Activated naive CD8-positive, alpha-beta T cell treated with anti-CD3 and anti-CD28 coated beads for 36 hours (primary cell): ENCODE measurements at places on chromosomes 5 and 9. TPM values are rescaled to one million over a fixed set of nuclear protein-coding genes. Genes with fewer than 3 reads are reported as not detected.

The ZNF618 gene
- total RNA-seq, result 0.27 TPM

The C5orf52 gene
- not detected for total RNA-seq

The PDGFRB gene
- total RNA-seq, result 1.5 TPM

The MEGF10 gene
- not detected for total RNA-seq

The GARIN3 gene
- total RNA-seq, result 0.46 TPM

GRCh38 chr5:151571270-151572173, 19.6 kb downstream of the FAT2 start:
- H3K36me3 ChIP-seq, result no peaks in the 10 kb centered on the region
- peaks cover 3% of the 10 kb centered on the region for H3K4me1 ChIP-seq
- H3K27me3 ChIP-seq, result no peaks in the 10 kb centered on the region

DNA sequence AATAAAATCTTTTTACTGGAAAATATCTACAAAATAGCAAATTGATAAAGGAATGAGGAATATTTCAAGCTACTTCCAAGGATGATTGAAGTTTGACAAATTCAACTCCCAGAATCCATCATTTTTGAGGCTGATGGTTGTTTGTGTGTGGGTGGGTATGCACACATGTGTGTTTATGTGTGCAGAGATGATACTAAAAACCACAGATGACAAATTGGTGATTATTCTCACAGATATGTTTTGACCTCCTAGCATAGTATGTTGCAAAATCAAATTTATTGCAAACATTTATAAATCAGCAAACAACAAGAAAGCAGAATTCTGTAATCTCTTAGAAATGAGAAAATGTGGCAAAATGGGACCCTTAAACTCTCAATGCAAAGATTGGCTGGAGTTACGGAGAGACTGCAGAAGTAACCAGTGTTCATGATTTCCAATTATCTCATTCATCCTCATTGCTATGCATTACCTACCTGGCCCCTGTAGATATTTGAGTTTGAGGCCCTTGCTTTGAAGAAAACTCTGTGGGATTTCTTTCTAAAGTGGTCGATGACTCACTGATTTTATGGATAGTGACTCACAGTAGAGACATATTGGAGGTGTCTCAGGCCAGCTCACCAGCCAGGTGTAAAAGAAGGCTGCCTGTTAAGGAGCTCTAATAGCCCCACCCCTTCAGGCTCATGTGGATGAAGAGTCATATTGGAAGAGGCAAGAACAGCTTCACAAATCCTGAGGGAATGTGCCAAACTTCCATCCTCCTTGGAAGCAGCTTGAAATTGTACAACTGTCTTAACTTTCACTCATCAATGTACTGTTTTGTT, 44.6 kb upstream of the TMC1 start:
- DNase-seq, result peak; percentile 40
- H3K4me3 ChIP-seq, result no peak overlapping the region
- H3K36me3 ChIP-seq, result peaks cover 1% of the 10 kb centered on the region

DNA sequence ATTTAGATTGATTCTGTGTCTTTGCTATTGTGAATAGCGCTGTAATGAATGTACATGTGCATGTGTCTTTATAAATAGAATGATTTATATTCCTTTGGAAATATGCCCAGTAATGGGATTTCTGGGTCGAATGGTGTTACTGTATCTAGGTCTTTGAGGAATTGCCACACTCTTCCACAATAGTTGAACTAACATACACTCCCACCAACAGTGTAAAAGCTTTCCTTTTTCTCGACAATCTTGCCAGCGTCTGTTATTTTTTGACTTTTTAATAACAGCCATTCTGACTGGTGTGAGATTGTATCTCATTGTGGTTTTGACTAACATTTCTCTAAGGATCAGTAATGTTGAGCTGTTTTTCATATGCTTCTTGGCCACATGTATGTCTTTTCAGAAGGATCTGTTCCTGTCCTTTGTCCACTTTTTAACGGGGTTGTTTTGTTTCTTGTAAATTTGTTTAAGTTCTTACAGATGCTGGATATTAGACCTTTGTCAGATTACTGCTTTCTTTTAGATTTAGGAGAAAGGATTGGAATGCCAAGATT, 125.0 kb upstream of the NR5A1 start:
- no peaks in the 10 kb centered on the region for H3K36me3 ChIP-seq
- no peak for DNase-seq
- no peaks in the 10 kb centered on the region for H3K4me1 ChIP-seq
- peaks cover 17% of the 10 kb centered on the region for H3K27me3 ChIP-seq

- H3K4me3 ChIP-seq, result no peak overlapping the region
- H3K27ac ChIP-seq, result peak overlapping the region; percentile 26
- no peaks in the 10 kb centered on the region for H3K27me3 ChIP-seq
These were observed 35.6 kb downstream of the IL6ST start for GRCh38 chr5:55959208-55959607.

GRCh38 chr9:101791938-101792337, 53.5 kb upstream of the GRIN3A start:
- no peaks in the 10 kb centered on the region for H3K36me3 ChIP-seq
- H3K27ac ChIP-seq, result no peak overlapping the region
- H3K27me3 ChIP-seq, result no peaks in the 10 kb centered on the region
- DNase-seq, result peak; percentile 7

GRCh38 chr5:45507178-45507577, 189.0 kb downstream of the HCN1 start:
- no peaks in the 10 kb centered on the region for H3K4me1 ChIP-seq
- no peaks in the 10 kb centered on the region for H3K27me3 ChIP-seq
- no peaks in the 10 kb centered on the region for H3K36me3 ChIP-seq
- H3K4me3 ChIP-seq, result no peak overlapping the region

DNA sequence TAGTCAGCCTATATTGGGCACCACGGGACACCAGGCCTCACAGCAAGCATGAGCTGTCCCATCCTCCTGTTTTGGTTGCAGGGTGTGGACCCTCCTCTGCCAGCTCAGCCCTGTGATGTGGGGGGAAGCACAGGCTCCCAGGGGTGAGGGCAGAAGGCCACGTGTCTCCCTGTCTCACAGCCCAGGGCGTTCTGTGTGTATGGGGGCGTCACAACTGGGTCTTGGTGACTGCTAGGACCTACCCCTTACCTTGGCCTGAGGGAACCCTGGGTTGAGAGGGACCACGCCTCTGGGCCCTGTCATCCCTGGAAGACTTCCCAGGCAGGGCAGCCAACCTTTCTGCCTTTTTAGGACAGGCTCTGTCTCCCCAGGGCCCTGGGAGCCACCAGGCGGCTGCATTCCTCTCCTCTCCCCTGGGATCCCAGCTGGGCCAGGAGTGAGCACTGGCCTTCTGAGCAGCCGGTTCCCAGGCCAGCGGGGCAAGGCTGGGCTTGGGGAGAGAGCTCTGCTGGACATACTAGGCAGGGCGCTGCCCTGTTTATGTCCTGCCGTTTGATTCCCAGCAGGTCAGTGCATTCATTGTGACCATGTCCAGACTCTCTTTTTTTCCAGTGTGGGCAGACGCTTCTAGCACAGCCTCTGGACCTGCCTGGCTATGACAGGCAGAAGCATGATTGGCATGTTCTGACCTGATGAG, 97.4 kb downstream of the DAB2IP start:
- H3K4me3 ChIP-seq, result no peak overlapping the region
- H3K4me1 ChIP-seq, result peaks cover 14% of the 10 kb centered on the region
- no peaks in the 10 kb centered on the region for H3K27me3 ChIP-seq
- no peak for DNase-seq
- H3K36me3 ChIP-seq, result no peaks in the 10 kb centered on the region

GRCh38 chr5:171961117-171961516, 45.3 kb downstream of the FBXW11 start:
- H3K4me3 ChIP-seq, result peak overlapping the region; percentile 42
- peaks cover 90% of the 10 kb centered on the region for H3K4me1 ChIP-seq
- H3K36me3 ChIP-seq, result peaks cover 58% of the 10 kb centered on the region

DNA sequence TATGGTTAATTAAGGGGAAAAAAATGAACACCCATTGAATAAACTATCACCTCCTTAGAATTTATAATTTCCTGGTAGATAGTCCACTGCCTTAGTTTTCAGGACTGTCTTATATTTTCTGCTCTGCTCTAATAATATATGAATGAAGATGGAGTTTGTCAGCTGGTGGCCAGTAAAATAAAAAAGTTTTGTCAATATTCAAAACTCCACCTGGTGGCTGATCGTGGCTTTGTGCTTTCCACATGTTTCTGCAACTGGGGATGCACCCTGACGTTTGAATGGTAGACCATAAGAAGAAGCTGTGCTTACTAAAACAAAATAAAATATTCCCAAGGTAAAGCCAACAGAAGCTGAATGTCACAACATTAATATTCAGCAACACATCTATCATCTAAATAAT, 286.6 kb upstream of the IZUMO3 start:
- H3K27me3 ChIP-seq, result no peaks in the 10 kb centered on the region
- no peaks in the 10 kb centered on the region for H3K4me1 ChIP-seq
- H3K27ac ChIP-seq, result no peak overlapping the region
- no peaks in the 10 kb centered on the region for H3K36me3 ChIP-seq
- no peak for DNase-seq

DNA sequence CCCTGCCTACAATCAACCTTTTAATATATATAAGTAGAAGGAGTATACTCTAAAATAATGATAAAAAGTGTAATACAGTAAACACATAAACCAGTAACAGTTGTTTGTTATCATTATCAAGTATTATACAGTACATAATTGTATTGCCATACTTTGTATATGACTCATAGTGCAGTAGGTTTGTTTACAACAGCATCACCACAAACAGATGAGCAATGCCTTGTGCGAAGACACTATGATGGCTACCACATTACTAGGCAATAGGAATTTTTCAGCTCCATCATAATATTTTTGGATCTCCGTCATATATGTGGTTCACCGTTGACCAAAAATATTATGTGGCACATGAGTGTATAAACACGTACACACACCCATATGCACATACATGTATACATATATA, 69.7 kb upstream of the APC start:
- H3K27me3 ChIP-seq, result peaks cover 6% of the 10 kb centered on the region
- H3K4me1 ChIP-seq, result no peaks in the 10 kb centered on the region
- no peak overlapping the region for H3K27ac ChIP-seq
- DNase-seq, result no peak
- H3K4me3 ChIP-seq, result no peak overlapping the region

DNA sequence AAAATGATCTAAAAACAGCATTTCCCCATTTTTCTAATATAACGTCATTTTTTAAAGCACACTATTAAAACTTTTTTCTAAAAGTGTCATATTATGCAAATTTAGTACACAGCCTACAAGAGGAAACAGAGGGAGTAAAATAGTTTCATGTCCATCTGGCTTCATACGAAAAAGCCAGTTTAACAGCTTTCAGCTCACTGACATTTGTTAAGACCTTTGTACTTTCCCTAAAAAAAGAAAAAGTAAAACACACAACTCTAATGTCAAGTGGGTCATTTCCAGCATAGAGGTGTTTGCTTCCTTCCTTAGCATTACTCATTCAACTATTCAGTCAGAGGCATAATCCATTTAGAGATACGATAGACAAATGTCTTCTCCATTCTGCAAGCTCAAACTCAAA, 49.4 kb downstream of the ABHD17B start:
- H3K27me3 ChIP-seq, result no peaks in the 10 kb centered on the region
- peaks cover 14% of the 10 kb centered on the region for H3K4me1 ChIP-seq
- H3K27ac ChIP-seq, result no peak overlapping the region
- H3K4me3 ChIP-seq, result no peak overlapping the region
- DNase-seq, result no peak

DNA sequence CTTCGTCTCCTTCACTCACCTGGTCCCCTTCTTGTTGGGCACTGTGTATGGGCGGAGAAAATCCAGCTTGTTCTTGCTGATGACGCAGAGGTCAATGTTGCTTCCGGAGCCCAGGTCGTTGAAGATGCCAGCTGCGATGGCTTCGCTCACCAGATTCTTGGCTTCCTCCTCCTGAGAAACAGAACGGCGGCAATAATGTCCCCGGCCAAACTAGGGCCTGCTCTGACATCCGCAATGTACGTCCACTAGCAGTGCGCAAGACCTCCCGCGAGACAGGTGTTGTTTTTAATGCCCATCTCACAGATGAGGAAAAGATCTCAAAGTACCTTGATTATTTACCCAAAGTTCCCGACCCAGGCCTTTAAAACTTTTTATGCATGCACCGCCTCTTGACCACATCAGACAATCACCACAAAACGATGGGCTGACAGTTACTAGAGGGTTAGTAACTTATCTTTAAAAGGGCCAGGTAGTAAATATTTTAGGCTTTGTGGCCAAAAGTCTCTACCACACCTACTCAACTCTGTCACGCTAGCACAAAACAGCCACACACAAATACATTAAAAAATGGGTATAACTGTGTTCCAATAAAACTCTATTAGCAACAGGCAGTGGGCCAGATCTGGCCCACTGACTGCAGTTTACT, 58.4 kb downstream of the PSMB7 start:
- no peaks in the 10 kb centered on the region for H3K27me3 ChIP-seq
- H3K36me3 ChIP-seq, result peaks cover 3% of the 10 kb centered on the region
- DNase-seq, result no peak
- H3K27ac ChIP-seq, result peak overlapping the region; percentile 28
- H3K4me3 ChIP-seq, result no peak overlapping the region
- peaks cover 38% of the 10 kb centered on the region for H3K4me1 ChIP-seq

DNA sequence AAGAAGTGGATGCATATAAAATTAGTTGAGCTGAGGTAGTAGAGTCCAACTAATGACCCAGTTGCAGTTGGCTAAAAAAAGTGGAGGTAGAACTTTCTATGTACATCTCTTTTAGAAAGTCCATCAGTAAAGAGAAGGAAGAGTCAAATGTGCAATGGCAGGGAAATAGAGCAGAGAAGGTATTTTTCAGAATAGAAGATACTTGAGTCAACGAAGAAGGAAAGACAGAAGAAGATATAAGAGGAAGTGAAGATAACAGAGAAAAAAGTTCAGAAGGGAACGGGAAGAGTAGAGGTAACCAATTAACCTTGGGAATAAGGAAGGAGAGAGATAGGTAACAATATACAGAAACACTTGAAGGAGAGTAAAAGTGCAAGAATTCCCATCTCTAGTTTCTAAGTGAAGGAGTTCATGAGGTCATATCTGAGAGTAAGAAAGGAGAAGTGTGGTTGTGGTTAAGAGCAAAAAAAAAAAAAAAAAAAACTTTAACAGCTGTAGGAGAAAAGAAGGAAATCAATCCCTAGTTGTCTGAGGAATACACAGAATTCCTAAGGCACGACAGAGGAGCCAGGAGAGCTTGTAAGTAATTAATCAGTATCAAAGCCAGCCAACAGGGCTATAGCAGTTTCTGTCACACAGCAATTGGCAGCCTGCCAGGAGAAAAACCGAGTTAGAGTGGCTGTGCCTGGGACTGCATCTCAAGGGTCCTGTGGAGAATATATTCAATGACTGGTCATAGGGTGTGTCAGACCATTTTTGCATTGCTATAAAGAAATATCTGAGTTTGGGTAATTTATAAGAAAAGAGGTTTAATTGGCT, 61.0 kb downstream of the ARL15 start:
- H3K27ac ChIP-seq, result no peak overlapping the region
- H3K4me3 ChIP-seq, result no peak overlapping the region
- peak; percentile 13 for DNase-seq
- H3K36me3 ChIP-seq, result peaks cover 5% of the 10 kb centered on the region
